ENCODE measurements at places on chromosomes 7 and 10.

DNA sequence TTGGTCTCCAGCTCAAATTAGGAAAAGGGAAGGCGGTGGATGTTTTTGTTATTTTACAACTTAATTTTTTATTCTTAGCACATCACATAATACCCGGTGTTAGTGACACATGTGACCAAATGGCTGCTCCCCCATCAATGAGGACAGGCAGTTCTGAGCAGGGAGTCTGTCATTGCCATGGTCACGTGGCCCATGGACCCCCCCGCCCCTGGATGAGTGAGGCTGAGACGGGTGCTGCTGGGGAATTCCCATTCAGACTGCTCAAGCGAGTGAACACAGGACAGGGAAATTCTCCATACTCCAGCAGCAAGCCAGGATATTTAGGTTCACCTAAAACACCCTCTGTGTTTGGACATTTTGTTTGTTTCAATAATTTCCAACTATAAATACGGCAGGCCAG, 34.7 kb upstream of the SLC35B4 start:
- DNase-seq, result no peak

GRCh38 chr7:149377386-149377785, 83.5 kb downstream of the ZNF777 start:
- no peak for DNase-seq

DNA sequence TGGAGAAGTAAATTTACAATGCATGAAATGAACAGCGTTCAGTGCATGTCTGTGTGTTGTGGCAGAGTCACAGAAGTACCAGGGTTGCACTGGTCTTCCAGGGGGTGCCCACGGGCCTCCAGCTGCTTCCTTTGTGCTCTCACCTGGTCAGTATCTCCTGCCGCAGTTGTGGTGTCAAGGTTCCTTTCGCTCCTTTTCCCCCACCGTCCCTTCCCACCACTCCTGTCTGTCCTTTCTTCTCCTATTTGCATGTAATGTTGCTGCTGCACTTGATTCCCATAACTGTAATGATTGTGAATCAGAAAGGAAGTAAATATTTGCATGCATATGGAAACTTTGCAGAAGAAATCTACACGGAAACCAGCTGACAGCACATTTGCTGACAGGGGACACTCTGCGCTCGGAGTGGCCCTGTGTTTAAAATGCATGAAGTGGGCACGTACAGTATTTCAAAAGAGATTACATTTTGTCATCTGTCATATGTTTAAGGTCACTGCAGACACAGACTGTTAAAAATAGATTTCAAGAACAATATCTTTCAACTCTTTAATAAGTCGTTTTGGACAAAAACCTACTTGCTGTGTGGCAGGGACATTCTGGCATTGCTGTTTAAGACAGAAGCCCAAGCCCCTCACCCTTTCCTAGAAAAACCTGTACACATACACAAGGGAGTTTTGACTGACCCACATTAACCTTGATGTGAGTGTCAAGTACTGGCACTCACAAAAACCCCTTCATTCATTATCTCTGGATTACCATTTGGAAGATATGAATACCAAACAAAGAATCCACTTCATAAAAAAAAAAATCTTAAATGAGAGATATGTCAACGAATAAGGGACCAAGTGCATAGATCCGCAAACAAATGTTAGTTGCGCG, 336.7 kb upstream of the KLF6 start:
- peak; percentile 9 for DNase-seq

DNA sequence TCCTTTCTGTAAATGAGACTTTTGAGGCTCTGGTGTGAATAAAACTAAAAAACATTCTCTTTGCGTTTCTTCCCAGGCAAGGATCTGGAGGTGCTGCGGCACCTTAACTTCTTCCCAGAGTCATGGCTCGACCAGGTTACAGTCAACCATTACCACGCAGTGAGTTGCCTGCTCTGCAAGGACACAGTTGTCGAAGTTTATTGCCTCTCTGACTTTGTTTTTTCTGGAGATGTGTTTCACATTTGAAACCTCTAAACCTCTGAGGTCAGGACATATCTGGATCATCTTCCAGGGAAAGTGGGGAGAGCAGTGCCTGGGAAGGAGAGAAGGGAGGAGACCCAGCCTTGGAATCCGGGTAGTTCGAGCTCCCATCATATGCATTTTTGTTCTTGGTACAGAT, 43.4 kb upstream of the PLEKHA1 start:
- DNase-seq, result no peak

Data from stimulated activated CD4-positive, alpha-beta T cell treated with anti-CD3 and anti-CD28 coated beads, Interleukin-15, amount 100 ng/mL, for 24 hours (primary cell).